Activated CD4-positive, alpha-beta T cell treated with anti-CD3 and anti-CD28 coated beads, Interleukin-2, amount 50 U/mL, for 24 hours (primary cell): ENCODE measurements at places on chromosomes 13 and 19.

DNA sequence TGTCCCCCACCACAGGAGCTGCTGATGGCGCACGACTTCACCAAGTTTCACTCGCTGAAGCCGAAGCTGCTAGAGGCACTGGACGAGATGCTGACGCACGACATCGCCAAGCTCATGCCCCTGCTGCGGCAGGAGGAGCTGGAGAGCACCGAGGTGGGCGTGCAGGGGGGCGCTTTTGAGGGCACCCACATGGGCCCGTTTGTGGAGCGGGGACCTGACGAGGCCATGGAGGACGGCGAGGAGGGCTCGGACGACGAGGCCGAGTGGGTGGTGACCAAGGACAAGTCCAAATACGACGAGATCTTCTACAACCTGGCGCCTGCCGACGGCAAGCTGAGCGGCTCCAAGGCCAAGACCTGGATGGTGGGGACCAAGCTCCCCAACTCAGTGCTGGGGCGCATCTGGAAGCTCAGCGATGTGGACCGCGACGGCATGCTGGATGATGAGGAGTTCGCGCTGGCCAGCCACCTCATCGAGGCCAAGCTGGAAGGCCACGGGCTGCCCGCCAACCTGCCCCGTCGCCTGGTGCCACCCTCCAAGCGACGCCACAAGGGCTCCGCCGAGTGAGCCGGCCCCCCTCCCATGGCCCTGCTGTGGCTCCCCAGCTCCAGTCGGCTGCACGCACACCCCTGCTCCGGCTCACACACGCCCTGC, 4.4 kb upstream of the NOP53 start:
- no peak for DNase-seq

DNA sequence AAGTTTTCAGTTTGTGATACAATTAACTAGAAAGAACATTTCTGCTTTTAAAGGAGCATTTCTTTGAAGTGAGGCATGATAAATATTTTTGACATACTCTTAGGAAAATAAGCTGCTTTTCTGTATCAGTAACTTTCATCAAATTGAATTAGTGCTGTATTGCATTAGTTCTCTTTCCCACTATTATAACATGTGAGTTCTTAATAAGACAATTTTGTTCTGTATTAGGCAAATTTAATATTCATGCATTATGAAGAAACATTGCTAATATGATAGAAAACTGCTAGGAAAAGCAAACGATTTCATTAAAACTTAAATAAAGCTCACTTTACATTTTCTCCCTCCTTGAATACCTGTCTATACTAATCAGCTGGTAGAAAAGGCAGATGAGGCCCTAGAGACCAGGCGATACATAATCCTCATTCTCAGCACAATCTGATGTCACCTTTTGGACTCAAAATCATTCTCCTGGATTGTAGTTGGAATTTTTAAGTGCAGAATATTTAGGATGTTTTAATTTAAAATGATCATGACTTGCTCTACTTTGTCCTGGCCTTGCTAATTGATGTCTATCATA, 1636.8 kb downstream of the PCDH9 start:
- DNase-seq, result no peak

DNA sequence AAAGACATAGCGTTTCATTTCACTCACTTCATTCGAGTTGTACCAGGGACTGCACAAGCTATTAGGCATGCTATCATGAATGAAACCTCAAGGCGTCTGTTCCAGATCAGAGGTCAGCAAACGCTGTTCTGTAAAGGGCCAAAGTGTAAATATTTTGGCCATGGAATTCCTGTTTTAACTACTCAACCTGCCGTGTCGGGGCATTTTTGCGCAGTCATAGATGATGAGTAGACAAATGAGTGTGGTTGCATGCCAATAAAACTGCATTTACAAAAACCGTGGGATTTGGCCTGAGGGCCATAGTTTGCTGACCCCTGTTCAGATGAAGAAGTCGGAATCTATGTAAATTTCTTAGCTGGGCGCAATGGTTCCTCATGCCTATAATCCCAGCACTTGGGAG, 6.5 kb downstream of the INSR start:
- no peak for DNase-seq

DNA sequence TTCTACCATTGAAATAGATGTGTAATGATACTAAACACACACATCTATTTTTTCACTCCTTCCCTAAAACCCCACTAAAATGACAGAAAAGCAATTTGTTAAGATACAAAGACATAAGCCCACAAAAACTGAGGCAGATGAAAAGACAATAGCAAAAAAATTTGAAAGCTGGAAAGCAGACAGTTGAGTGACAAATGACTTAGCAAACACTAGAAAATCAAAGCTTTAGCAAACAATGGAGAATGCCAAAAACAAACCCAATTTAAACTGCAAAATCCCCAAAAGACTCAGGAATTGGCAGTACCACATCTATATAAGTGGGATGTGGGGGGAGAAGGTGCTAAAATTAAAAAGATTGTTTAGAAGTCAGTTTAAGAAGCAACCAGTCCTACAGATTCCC, 9.5 kb downstream of the TSC22D1 start:
- DNase-seq, result no peak

DNA sequence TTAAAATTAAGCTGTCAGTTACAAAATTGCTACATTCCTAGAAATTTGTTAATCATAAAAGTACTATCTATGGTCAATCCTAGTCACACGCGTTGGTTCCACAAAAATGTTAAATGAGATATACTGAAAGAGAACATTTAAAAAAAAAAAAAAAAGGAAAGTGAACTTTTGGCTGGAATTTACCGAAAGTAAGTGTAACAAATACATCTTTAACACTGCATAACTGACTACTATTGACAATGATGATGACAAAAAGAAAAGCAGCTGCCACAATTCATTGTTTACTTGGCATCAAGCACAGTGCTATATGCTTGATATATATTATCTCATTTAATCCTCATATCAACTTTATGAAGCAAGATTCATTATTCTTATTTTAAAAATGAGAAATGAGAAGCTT, 19.8 kb upstream of the POU4F1 start:
- no peak for DNase-seq

DNA sequence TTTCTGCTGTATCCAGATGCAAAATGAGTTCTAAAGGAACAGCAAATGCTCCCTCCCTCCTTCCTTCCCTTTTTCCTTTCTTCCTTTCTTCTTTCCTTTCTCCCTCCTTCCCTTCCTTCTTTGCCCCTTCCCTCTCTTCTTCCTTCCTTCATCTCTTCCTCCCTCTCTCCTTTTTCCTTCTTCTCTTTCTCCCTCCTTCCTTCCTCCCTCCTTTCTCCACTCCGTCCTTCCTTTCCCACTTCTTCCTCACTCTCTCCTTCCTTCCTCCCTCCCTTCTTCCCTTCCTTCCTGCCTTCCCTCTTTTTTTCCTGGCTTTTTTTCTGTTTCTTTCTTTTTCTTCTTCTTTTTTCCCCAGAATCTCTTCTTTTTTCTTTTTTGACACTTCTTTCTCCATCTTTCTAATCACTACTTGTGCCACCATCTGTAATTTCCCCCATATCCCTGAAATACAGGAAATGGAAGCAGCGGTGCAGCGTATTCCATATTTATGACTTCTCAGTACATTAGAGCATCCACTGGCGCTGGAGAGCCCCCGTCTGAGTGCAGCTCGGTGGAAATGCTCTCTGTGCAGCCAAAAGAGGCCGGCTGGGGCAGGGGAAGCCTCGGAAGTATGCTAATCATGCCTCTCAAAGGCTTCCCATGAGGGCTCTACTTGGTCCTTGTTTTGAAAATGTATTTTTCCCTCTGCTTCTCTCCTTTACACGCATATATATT, 275.6 kb downstream of the TSHZ3 start:
- no peak for DNase-seq

DNA sequence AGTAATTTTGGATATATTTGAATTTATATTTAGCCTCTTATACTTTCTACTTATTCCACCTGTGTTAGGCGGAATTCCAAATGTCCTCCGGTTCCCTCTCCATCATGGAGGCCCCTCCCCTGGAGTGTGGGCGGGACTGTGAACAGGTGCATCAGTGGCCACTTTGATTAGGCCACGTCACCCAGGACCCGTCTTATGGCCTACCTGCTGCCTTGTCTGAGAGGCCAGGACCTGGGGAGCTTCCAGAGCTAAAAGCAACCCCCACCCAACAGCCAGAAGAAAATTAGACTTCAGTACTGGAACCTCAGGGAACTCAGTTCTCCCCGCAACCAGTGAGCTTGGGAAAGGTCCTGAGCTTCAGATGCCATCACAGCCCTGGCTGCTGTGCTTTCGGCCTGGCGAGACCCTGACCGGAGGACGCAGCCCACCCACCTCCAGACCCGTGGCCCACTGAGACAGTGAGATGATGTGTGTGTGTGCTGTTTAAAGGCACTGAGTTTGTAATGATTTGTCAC, 200.2 kb upstream of the SOX1 start:
- no peak for DNase-seq

DNA sequence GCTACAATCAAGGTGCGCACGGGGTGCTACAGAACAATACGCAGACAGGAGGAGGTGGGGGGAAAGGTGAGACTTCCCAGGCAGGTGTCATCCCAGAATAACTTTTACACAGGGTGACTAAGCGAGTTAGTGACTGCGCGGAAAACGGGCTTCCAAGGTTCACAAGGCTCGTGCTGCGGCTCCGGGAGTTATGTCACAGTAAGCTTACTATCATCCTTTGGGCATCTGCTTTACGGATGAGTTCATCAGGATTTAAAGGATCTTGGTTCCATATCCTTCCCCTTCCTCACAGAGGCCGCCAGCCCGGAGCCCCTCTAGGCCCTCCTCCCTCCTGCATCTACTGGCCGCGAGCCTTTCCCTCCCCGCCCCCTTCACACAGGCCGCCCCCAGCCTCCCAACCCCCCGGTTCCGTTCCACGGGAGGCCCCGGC, 474 bp upstream of the IFT88 start:
- peak; percentile 3 for DNase-seq

DNA sequence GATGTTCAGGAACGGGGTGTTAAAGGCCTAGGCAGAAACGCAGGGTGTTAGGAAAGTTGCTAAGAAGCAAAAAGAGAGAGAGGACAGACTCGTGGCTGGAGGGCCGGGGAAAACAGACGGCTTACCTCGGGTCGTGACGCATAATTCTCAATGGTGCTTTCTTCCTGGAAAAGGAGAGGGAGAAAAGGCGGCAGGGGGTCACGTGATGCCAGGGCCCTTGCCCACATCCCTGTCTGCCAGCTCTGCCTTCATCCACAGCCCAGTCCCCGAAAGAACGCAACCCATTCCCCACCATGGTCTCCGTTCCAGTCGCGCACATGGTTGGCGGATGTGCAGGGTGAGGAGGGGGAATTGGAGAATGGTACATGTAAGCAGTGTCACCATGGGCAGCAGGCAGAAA, 1.6 kb downstream of the KRTDAP start:
- no peak for DNase-seq

DNA sequence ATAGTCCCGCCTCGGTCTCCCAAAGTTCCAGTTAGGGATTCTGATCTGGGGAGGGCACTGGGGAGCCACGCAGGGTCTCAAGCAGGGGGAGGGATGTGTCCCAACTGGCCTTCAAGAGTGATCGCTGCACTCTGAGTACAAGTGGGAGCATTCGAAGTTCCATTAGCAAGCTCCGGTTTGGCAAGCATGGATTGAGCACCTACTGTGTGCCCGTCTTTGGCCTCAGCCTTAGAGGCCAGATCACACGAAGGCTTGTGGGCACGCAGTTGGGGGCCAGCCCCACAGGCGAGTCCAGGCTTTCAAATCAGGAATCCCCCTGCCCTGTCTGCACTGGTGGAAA, 32.1 kb upstream of the TCF3 start:
- DNase-seq, result no peak

DNA sequence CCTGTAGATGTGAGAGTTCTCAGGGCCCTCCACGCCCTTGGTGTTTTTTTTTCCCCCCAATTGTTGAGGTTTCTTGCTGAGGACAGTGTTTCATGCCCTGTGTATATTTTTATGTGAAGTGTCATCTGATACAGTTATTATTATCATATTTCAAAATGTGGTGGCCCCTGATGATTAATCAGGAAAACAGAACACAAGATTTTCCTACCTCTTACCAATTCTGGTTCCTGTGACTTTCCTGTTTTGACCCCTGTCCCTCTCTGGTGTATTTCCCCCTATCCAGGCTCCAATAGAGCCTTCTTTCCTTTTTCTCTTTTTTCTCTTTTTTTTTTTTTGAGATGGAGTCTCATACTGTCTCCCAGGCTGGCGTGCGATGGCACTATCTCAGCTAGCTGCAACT, 642 bp downstream of the PSG8 start:
- DNase-seq, result no peak

DNA sequence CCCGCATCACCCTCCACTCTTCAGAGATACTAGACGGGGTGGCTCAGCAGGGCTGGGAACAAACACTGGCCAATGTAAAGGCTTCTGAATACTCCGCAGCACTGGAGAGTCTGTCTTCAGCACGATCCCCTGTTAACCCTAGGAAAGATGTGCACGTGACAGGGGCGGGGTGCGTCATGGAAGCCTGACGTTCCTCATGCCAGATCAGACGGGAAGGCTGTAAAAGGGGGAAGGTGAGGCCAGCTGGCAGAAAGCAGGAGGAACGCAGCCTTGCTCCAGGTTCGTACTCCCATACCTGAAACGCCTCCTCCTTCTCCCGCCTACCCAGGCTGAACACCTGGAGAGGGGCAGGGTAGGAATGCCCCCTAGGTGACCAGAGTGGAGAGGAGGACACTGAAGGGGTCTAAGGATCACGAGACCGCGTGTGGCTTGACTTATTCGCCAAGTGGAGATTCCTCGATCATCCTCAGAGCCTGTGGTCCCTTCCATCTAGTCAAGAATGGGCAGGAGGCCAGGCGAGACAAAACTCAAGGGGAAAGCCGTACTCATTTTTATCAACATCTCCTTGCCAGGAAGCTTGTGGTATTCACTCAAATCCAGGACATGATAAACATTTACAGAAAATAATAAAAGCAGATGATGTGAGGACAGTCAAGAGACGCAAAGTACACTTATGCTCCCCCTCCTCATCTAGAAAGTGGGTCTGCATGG, 18.2 kb upstream of the FFAR2 start:
- DNase-seq, result no peak

- no peak for DNase-seq
Measured at GRCh38 chr19:53818756-53819155, 5.4 kb downstream of the NLRP12 start.

DNA sequence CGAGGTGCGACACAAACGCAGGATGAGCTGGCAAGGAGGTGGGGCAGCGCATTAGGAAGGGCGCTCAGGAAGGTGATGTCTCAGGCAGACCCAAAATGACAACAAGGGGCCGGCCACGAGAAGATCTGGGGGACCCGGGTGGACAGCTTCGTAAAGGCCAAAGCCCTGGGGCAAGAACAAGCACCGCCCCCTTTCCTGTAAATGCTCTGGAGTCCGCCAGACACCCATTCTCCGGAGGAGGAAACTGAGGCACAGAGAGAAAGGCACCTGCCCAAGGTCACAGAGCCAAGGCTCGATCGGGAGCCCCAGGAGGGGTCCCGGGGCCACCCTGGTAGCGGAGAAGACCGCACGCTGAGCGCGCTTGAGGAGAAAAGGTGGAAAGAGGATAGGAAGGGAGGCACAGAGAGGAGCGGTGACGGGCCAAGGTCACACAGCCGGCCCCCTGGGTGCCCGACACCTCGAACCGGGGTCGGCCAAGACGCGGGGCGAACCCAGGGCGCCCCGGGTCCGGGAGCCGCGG, 571 bp downstream of the SAFB2 start:
- no peak for DNase-seq

- no peak for DNase-seq
Measured at GRCh38 chr13:106038752-106039151, 496.7 kb downstream of the EFNB2 start.

- DNase-seq, result no peak
Measured at GRCh38 chr19:18428787-18429674, 8.9 kb downstream of the ISYNA1 start.

GRCh38 chr13:104105418-104106355, 1039.5 kb upstream of the SLC10A2 start:
- no peak for DNase-seq

GRCh38 chr13:90197722-90198121, 1149.8 kb upstream of the MIR17HG start:
- no peak for DNase-seq
